NCI-H1105 (cell line): ENCODE measurements at places on chromosomes 2 and 18.

DNA sequence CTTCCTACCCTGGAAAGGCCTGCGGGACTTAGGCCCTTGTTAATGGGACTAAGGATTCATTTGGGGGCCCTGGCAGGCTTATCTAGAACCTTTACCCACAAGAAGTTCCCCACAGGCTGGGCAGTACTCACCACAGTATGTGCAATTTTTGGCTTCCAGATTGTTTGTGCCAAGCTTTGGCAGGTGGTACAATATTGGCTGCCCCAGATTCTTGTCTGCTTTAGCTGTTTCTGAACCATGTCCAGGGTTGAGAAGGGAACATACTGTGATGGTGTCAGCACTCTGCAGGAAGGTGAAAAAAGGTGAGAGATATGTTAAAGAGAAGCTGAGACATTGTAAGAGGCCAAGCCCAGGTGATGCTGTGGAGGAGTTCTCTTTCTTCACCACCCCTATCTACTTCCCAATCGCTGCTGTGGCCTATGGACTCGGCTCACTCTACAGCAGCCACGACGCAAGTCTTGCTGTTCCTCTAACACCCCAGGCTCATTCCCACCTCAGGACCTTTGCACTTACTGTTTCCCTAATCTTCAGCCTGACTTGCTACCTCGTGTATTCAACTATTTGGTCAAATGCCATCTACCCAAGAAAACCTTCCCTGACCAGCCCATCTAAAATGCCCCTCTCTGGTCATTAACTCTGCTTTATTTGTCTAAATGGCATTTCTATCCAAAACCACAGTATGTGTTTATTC, 9.2 kb downstream of the SLC4A5 start:
- no peak for DNase-seq

- no peak for DNase-seq
Observed at GRCh38 chr2:43515807-43516497, 79.9 kb downstream of the THADA start.

GRCh38 chr18:3450012-3450798, at the start of gene TGIF1:
Gene TGIF1, plus strand, starts transcription at chr18:3450172. Its CDS starts 318 bp downstream, at chr18:3450490.
- no peak for DNase-seq

GRCh38 chr2:233135421-233135820, 75.3 kb downstream of the INPP5D start:
- no peak for DNase-seq

DNA sequence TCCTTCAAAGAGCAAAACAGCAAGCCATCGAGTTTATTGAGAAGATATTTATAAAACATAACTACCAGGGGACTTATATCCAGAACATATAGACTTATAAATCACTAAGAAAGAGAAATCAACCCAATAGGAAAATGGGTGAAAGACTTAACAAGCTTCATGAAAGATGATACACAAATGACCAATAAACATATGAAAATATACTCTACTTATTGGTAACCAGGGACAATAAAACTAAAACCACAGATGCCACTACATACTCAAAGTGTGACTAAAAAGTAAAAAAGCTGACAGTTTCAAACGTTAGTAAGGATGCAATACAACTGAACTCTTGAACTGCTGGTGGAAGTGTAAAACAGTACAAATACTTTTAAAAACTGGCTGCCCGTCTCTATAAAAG, 154.3 kb downstream of the TMEM163 start:
- DNase-seq, result no peak

- no peak for DNase-seq
Observed at GRCh38 chr2:88006912-88007439, 9.4 kb downstream of the RNU2-63P start.

GRCh38 chr2:38187541-38188011, 111.6 kb upstream of the CYP1B1 start:
- DNase-seq, result no peak

DNA sequence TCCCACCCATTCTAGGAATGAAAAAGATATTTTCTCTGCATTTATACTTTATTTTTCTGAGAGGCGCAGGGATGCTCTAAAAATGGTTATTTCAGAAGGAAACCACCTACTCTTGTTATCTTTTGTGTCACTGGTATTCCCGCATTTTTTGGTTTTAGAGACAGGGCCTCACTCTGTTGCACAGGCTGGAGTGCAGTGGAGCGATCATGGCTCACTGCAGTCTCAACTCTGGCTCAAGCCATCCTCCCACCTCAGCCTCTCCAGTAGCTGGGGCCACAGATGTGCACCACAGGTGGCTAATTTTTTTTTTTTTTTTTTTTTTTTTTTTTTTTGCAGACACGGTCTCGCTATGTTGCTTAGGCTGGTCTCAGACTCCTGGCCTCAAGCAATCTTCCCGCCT, 135.9 kb downstream of the NCK2 start:
- DNase-seq, result no peak

DNA sequence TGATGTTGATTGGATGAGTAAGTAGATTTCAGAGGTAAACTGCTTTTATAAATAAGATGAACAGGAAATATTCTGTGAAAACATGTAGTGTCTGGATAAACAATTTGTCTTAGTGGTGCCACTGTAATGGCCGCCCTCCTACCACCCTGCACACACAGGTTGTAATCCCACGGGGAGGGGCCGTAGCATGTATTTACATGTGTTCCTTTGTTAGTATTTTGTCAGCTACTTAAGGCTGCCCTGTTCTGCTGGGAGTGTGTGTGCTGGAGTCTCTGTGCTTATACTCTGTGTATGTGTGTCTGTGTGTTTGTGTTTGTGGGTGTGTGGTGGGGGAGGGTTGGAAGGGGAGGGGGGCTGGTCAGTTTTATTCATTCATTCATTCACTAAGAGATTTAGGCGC, 5.1 kb downstream of the TSHZ1 start:
- DNase-seq, result no peak

- no peak for DNase-seq
Observed at GRCh38 chr2:16817305-16818202, 151.9 kb upstream of the CYRIA start.

GRCh38 chr2:75592888-75593287, 32.1 kb upstream of the EVA1A start:
- DNase-seq, result no peak

DNA sequence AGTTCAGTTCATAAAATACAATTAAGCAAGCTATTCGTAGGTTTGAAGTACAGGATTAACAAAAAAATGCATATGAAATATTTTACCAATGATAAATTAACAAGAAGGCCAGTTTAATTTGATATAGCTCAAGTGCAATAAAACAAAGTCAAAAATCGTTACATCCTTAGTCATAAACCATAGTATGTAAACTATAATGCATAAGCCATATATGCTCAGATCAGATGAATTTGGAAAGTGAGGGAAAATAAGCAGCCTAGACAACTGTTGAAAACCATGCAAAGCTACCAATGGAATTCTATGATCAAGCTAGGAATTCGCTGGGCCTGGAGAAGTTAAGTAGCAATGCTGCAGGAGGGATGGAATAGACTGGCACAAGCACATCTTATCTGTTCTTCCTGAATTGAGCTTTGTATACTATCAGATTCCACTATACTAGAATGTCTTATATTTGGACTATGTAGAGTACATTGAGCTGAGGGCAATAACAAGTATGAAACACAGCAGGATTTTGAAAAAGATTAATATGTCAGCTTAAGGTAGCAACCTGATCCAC, 682.0 kb downstream of the IRS1 start:
- no peak for DNase-seq

GRCh38 chr2:150043172-150043500, 444.3 kb downstream of the RND3 start:
- DNase-seq, result no peak

GRCh38 chr2:231383416-231384108, 11.9 kb upstream of the B3GNT7 start:
- no peak for DNase-seq

GRCh38 chr18:24785019-24785418, 324.6 kb downstream of the HRH4 start:
- DNase-seq, result no peak
